Suppressor macrophage treated with lipopolysaccharide for 1 hour (primary cell): ENCODE measurements at places on chromosomes 1 and 21.

DNA sequence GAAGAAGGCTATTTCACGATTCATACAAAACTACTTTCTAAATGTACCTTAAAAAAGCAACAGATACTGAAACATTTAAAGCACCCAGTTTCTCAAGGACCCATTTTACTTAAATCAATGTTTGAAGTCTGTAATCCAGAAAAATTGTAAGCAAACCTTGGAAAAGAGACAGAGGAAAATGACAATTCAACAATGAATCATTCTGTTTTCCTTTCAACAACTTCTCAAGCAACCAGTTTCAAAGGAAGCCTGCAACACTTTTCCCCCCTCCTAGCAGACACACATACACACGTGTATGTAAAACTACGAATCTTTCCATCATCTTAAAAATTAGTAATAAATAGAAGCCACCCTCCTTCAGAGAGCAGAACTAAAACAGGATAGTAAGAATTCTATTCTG is 1.2 kb downstream of the RERE start:
- DNase-seq = peak; percentile 8

DNA sequence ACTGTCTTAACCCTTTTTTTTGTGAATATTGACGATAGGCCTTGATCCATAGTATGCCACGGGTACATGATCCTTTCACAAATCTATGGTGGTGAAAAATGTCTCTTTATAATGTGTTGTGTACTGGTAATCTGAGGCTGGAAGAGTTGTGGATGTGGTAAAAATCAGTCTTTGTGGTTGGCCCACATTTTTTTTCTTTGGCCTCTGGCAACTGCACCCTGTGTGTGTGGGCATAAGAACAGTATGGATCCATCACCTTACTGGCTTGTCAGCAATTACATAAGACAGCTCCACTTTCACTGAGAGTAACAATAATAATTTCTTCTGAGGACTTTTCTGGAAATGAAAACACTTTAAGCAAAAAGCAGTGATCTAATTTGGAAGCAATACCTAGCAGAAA is 101.6 kb downstream of the GABPA start:
- DNase-seq = no peak

- no peak for DNase-seq
These were observed 1216.1 kb upstream of the NCAM2 start for GRCh38 chr21:19781881-19782652.

DNA sequence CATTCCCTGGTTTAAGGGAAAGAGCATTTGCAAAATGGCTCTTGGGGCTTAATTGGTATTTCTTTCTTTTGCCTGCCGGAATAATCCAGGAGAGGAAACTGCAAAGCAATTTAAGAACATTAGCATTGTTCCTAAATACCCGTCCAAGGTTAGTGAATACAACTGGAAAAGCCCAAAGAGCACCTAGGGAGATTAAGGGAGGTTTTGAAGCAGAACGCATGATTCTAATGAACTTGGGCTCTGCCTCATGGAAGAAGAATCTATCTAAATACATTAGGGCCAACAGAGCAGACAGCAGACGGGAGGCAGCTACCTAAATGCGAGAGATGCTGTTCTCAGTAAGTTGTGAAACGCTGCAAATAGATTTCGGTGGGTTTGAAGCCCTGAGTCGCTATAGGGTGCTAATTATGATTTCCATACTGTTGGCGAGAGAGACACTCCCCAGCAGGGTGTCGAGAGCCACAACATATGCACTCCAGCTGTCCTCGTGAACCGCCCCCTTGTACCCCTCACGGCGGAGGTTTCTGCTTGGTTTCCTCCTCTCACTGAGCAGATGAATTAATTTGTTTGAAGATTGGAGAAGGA is 326.7 kb upstream of the CAMK1G start:
- DNase-seq = no peak

- DNase-seq = no peak
These were observed 9.9 kb upstream of the ATG4C start for GRCh38 chr1:62774006-62774405.

DNA sequence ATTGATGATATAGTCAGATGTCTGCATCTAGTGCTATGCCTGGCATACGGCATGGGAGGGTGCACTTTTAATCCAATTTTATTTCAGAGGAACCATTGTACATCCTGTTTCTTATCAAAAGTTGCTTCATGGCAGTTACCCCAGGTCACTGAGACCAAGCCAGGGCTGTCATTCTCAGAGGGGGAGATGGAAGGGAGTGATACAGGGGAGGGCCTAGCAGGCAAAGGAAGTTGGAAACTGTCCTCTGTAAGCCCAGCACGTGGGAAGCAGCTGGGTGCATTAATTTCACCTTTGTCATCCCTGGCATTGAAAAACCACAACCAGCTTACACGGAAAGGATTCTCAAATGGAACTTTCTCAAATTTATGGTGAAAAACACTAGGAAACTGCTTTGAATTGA is 458.7 kb upstream of the ADAMTS5 start:
- DNase-seq = no peak

DNA sequence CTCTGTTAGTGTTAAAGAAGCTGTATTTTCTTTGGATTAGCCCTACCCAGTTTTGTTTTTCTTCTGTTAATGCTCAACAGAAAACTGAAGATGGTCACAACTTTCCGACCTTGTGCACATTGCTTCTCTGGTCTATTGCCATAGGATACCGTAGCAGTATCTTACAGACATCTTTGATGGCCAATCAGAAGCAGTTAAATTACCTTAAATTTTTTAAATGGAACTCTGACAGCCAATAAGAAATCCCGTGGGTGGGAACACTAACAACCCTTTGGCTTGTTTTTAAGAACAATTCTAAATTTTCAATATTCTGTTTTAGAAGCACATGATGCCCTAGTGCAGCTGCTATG is 17.2 kb downstream of the NFYC start:
- no peak for DNase-seq

- peak; percentile 96 for DNase-seq
These were observed 4.9 kb downstream of the PTPN7 start for GRCh38 chr1:202155478-202156021.

GRCh38 chr21:32181457-32181856 is 97.4 kb downstream of the MIS18A start:
- no peak for DNase-seq

GRCh38 chr1:77756052-77756754 is 3.4 kb downstream of the USP33 start:
- no peak for DNase-seq

GRCh38 chr1:41416552-41417334 is 55.5 kb downstream of the FOXO6 start:
- peak; percentile 82 for DNase-seq

DNA sequence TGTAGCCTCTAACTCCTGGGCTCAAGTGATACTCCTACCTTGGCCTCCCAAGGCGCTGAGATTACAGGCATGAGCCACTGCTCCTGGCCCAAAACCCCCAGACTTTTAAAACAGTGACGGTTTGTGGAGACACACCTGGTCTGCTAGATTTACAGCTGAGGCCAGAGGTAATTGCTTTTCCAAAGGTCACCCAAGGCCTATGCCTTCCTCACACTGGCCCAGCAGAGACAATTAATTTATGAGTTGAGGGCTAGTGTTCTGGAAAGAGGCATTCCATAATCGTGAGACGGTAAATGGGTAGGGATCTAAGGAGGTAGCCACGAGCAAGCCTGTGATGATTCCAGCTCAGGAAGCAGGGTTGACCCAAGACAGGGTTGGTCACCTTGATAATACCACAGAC is 12.4 kb upstream of the PARP1 start:
- no peak for DNase-seq

GRCh38 chr1:205344066-205344928 is 12.4 kb downstream of the KLHDC8A start:
- peak; percentile 70 for DNase-seq

- DNase-seq = no peak
These were observed 6.9 kb downstream of the LMNA start for GRCh38 chr1:156121457-156121856.

DNA sequence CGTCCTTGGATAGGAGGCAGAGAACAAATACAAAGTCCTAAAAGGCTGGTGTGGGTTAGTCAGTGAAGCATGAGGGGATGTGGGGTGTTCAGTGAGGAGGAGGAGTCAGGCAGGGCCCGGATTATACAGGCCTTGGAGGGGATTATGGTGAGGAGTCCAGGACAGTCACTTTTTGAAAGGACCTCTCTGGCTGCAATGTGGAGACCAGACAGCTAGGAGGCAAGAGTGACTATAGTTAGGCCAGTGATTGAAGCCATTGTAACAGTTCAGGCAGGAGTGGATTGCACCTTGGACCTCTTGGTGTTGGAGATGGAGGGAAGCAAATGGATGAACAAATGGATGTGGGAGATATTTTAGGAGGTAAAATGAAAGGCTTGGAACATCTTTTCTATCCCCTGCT is 115.8 kb downstream of the C1orf94 start:
- DNase-seq = no peak

- no peak for DNase-seq
These were observed 2.3 kb downstream of the KCNC4 start for GRCh38 chr1:110212169-110213142.

- DNase-seq = peak; percentile 67
These were observed 5.5 kb upstream of the SNAPIN start for GRCh38 chr1:153652805-153653500.

DNA sequence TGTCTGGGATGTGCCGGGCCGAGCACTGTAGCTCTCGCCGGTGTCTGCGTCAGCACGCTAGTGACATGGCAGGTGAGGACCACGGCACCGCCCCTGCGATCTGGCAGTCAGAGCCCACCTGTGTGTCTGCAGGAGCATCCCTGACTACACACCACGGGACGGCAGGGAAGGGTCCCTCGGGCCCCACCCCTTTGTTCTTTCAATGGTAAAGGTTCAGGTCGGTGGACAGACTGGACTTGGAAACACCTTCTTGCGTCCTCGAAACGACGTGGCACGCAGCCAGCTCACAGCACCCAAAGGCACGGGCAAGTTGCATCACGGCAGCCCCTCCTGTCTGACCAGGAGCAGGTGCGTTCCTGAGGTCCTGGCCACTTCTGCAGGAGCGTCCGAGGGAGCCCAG is 3.7 kb upstream of the SAMD11 start:
- no peak for DNase-seq

- no peak for DNase-seq
These were observed 290.4 kb upstream of the PLXNA2 start for GRCh38 chr1:208534599-208534897.

- no peak for DNase-seq
These were observed 70.0 kb downstream of the HMCN1 start for GRCh38 chr1:185804206-185804605.

DNA sequence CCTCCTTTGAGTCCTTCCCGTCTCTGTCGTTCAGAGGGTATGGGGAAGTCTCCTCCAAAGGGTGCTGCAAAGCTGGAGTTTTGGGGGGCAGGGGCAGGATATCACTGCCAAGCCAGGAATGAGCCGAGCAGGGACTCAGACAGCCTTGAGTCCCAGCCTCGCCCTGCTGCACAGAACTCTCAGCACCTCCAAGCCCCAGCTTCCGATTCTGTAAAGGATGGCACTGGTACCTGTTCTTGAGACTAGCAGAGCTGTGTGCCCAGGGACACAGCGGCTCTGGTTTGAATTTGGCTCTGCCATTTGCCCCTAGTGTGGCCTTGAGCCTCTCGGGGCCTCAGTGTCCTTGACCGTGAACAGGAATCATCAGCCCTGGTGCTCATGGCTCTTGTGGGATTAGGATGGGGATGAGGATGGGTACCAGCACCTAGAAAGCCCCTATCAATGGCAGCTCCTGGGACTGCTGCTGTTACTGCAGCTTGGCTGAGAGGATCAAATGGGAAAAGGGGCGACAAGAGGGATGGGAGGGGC is 1.5 kb upstream of the FBLIM1 start:
- peak; percentile 37 for DNase-seq

DNA sequence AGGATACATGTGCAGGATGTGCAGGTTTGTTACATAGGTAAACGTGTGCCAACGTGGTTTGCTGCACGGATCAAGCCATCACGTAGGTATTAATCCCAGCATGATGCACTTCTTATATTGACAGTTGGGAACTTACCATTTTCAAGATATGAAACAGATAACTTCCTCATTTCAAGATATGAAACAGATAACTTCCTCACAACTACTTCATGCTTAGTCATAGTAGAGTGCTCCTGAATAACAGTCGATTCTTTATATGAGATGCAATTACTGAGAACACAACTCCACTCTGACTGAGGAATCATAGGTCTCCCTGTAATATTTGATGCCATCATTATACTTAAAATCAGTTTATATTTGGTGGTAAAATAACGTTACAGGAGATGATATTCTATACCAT is 1124.3 kb downstream of the AMY1C start:
- no peak for DNase-seq

- DNase-seq = peak; percentile 81
These were observed at the start of gene ACTN2 for GRCh38 chr1:236685917-236686814. Gene ACTN2 (plus strand): TSS chr1:236686499. CDS start chr1:236686674, 175 bp downstream.

GRCh38 chr1:210446479-210446878 is 117.8 kb downstream of the HHAT start:
- DNase-seq = peak; percentile 28

DNA sequence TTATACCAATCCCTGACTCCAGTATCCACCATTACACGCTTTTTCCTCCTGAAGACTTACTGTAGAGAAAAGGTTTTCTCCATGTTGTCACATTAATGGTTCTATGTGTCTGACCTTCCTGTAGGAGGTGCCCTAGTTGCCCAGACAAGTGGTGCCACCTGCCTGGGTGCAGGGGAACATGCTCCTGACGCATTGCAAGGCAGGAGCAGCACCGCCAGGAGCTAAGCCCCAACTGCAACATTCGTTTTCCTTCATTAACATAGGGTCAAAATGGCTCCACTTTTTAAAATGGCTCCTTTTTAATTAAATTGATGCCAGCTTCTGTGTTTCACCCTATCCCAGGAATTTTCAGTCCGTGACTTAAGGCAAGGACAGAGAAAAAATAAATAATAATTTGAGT is 220.1 kb upstream of the SAMSN1 start:
- DNase-seq = no peak

DNA sequence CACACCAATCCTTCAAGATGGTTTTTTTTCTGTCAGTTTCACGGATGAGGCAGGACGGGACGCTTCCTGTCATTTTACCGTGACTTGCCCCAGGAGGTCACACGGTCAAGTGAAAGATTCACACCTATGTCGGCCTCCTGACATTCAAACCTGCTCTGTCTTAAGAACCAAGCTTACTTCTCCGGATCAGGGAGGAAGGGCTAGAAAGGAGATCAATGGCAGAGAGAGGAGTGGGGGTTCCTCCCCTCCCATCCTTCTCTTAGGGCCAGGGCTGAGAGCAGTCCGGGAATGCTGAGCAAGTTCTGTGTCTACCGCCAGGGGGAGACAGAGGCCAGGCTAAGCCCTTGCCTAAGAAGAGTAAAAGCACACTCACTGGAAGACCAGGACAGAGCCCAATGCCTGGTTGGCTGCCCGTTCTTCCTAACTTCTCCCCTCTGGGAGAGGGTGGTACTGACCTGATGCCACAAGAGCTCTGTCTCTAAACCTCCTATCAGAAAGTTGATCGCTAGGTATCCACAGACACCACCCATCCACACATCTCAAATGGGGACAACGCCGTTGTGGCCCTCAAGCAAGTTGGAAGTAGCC is 1.1 kb upstream of the PPM1J start:
- DNase-seq = peak; percentile 94

DNA sequence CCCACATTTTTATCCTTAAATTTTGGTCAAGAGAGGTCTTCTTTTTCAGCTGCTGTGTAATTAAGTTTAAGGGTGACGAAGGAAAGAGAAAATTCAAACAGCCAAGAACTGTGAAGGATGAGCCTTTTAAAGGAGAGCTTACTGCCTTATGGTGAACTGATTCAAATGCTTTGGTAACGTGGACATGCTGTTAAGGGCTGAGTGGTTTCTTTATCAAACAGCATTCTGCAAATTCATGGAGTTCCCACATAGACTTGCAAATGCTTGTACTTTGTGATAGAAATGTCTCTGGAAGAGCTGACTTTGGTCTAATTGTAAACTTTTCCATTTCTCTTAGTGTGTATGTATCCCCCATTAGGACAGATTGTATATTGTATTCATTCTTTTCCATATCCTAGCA is 93.8 kb downstream of the CHD1L start:
- DNase-seq = no peak
